GM10248 (cell line): ENCODE measurements at places on chromosomes 7 and 10.

DNA sequence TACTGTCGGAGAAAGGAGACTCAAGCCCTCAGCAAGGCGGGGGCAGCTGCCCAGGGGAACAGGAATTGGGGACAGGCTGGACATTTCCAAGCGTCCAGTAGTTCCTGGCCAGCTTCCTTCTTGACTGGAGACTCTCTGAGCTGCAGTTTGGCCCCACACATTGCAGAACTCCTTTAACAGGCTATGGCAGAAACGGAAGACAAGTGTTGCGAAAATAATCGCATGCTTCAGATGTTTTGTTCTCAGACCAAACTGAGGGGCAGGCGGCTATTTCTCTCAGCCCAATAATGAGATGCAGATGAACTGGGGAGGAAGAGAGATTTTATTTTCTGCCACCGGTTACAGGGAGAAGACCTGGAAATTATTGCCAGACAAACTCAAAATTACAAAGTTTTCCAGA lies 88.0 kb upstream of the PFKP start:
- no peak for DNase-seq

GRCh38 chr7:139776486-139777132 lies 1.2 kb downstream of the HIPK2 start:
- peak; percentile 34 for DNase-seq

DNA sequence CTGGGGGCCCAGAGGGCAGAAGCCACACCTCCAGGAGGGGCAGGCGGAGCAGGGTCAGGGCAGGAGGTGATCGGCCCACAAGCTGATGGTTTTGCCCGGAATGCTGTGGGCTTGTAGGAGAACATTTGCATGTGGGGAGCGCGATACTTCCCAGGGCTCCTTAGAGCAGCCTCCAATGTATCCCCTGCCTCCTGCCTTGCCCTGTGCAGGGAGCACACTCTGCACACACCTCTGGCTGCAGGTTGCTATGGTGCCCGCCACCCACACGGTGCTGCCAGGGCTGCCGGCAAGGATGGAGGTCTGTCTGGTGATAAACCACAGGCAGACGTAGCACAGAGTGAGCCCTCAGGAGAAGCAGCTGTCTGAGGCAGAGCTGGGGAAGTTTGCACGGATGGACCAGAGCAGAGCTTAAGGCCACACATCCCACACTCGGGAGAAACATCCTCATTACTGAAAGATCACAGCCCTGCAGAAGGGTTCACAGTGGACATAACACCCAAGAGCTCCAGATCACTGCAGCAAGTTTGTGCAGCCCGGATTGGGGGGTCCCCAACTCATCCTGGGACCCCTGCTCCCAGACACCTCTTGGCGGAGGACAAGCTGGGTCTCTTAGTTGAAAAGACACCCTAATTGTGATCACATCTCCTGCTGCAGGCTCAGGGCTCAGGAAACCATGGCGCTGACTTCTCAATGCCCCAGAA lies 41.8 kb downstream of the VIPR2 start:
- DNase-seq: no peak

DNA sequence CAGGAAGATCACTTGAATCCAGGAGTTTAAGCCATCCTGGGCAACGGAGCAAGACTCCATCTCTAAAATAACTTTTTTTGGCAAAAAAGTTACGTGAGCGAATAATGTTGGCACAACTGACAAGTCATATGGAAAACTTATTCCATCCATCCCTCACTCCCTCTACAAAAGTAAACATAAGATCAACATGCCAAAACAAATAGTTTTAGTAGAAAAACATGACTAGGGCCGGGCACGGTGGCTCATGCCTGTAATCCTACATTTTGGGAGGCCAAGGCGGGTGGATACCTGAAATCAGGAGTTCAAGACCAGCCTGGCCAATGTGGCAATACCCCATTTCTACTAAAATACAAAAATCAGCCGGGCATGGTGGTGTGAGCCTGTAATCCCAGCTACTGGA lies 25.6 kb downstream of the SLC25A16 start:
- DNase-seq: no peak

- no peak for DNase-seq
Observed at GRCh38 chr10:20058135-20058534, 241.9 kb downstream of the PLXDC2 start.

DNA sequence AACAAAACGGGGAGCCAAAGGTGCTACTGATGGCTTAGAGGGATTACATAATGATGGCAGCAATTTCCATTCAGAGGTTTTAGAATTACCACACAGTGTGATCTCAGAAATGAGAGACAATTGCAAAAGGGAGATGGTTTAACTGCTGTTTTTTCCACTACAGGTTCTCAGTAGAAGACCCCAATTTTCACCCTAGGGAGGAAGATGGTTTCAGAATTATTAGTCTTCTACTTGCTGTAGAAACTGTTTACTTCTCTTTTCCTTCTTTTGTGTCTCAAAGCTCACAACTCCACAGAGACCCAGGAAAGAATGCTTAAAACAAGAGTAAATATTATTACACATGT lies 226.5 kb downstream of the INHBA start:
- DNase-seq: no peak

GRCh38 chr7:101586078-101586905 lies 42.8 kb downstream of the MYL10 start:
- peak; percentile 3 for DNase-seq

DNA sequence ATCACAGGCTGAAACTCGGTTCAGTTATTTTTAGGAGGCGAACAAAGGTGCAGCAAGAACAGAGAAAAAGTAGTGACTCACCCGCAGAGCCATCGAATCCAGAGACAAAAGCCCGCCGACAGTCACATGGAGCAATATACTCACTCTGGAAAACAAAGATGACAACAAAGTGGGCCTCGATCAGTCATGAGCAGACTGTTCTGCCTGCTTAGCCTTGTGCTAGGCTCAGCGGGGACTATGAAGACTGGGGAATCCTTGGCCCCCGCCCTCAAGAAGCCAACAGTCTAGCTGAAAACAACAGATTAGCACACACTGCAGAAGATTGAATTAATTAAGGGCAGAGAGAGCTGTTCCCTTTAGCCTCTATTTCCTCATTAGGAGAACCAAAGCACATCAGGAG lies 30.4 kb downstream of the XPNPEP1 start:
- no peak for DNase-seq

DNA sequence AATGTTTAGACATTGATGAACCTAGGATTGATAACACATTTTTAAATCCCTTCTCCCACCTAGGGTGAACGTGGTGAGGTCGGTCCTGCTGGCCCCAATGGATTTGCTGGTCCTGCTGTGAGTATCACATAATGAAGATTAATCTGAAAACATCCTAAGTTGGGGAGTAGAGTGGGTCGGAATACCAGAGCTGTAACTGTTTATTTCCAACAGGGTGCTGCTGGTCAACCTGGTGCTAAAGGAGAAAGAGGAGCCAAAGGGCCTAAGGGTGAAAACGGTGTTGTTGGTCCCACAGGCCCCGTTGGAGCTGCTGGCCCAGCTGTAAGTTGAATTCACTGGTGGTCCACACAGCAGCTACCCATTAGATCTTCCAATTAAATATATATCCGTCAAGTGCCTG lies 25.6 kb downstream of the COL1A2 start:
- no peak for DNase-seq

DNA sequence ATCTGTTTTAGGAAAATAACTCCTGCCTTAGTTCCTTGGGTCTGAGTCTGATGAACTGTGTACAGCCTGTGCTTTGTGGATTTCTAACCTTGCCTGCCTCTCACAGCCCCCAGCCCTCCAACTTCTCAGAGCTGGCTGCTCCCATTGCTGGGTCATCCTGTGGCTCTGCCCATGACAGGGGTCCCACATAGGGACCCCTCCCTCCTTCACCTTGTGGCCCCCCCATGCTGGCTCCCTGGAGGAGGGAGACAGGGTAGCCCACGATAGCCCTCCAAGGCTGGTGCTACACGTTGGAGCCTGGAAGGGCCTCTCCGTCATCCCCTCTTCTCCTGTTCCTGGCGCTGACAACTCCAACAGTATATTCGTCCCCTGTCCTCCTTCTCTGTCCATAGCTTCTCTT lies 2.8 kb upstream of the DENND2A start:
- no peak for DNase-seq

- DNase-seq: no peak
Observed at GRCh38 chr7:124940306-124940705, 10.7 kb upstream of the POT1 start.

GRCh38 chr7:79403451-79403850 lies 50.0 kb downstream of the MAGI2 start:
- DNase-seq: no peak

GRCh38 chr7:17302575-17303142 lies 4.2 kb downstream of the AHR start:
- peak; percentile 7 for DNase-seq

DNA sequence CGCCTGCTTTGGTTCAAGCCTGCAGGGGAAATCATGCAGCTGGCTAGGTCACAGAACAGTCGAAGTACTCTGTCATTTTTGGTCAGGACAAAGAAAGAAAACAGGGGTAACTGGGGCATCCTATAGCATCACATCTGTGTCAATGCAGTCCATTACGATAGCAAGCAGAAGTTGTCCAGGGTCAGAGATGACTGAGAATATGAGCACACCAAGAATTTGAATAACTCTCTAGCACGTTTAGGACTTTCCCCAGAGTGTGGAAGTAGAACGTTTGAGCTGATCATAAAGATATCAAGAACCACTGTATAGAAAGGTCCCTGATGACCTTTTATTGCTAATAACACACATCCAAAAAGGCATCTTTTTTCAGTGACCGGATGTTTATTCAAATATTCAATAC lies 12.7 kb upstream of the HECW1 start:
- no peak for DNase-seq

GRCh38 chr7:19610194-19610943 lies 98.5 kb downstream of the POLR1F start:
- DNase-seq: no peak

DNA sequence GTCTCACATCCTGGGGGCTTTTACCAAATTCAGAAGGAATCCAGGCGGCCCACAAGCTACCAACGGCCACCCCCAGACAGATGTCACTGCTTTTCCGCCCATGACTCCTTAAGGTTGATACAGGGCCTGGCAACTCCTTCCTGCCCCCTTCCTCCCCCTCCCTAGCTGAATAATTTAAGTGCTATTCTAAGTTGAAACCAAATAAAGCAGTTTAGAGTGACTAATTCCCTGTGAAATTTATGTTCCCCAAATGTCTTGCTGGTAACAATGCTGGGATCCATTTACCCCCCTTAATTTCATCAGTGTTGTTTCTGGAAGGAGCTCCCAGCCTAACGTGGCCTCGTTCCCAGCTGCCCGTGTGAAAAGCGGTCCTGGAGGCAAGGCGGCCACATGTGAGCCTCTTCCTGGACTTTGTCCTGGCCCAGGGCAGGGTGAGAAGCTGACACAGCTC lies 109.6 kb downstream of the TMEM130 start:
- no peak for DNase-seq

- DNase-seq: no peak
Observed at GRCh38 chr10:106913348-106913747, 251.2 kb downstream of the SORCS1 start.

DNA sequence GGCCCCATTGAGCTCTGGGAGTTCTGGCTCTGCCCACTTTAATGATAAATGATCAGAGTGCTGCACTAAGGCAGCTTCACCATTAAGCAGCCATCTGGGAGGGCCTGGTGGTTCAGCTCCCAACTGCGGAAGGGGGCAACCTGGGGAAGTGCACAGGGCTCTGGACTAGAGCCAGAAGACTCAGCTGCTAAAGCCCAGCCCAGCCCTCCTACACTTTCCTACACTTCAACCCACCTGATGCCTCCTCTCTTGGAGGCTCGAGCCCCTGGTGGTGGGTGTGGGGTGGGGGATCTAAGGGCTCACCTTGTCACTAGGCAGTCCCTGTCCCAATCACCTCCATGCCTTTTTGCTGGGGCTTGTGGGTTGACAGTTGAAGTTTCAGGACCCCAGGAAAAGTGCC lies 60.6 kb upstream of the ANTXRL start:
- DNase-seq: no peak

GRCh38 chr7:135761751-135762488 lies 13.3 kb upstream of the FAM180A start:
- DNase-seq: no peak

DNA sequence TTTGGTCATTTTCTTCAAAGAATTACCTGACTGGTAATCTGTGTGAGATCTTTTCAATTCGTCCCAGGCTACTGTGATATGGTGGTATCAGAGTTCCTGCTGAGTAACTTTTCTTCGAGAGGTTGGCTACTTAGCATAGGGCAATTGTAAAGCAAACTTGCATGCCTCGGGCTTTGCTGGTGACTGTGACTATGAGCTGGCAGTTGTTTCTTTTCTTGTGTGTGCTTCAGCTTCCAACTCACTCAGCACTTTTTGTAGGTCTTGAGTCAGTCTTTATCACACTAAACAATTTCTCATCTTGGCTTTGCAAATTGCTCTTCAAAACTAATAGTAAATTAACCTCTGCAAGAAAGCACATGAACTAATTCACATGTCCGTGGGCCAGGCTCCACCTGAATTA lies 44.3 kb downstream of the PRR15 start:
- DNase-seq: no peak

- no peak for DNase-seq
Observed at GRCh38 chr10:61404751-61405150, 48.4 kb downstream of the TMEM26 start.

- no peak for DNase-seq
Observed at GRCh38 chr7:50088463-50089129, 4.5 kb downstream of the ZPBP start.

- DNase-seq: no peak
Observed at GRCh38 chr7:51321961-51322515, 5.4 kb upstream of the COBL start.

DNA sequence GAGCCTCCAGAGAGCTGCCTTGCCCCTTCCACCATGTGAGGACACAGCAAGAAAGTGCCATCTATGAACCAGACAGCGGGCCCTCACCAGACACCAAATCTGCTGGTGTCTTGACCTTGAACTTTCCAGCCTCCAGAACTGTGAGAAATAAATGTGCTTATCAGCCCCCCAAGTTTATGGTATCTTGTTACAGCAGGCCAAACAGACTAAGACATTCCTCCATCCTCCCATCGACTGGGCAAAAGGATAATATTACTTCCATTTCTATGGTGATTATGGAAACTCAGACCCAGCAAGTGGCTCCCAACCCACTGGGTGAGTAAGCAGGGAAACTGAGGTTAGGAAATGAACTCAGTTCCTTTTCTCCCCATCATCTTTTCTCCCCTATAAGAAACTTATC lies 288.4 kb downstream of the KCNMA1 start:
- DNase-seq: no peak

GRCh38 chr7:44377681-44378421 lies 52.5 kb upstream of the CAMK2B start:
- DNase-seq: peak; percentile 78

GRCh38 chr7:123643495-123644441 lies 11.9 kb upstream of the LMOD2 start:
- no peak for DNase-seq

GRCh38 chr7:25244254-25245033 lies 16.2 kb upstream of the NPVF start:
- DNase-seq: no peak
